ENCODE measurements at places on chromosomes 12 and 14. TPM values are rescaled to one million over a fixed set of nuclear protein-coding genes. Genes with fewer than 3 reads are reported as not detected.

Gene LGALS3
- total RNA-seq, result 932 TPM

Gene C14orf93
- 6.4 TPM for total RNA-seq

Gene ARPC3
- total RNA-seq, result 601 TPM

Gene MANSC4
- total RNA-seq, result not detected

Gene GDF3
- not detected for total RNA-seq

Gene LRP1-AS
- total RNA-seq, result not detected

Gene USP44
- under 0.01 TPM for total RNA-seq

Gene PARPBP
- total RNA-seq, result 1.1 TPM

Gene PLEKHD1
- total RNA-seq, result not detected

Gene KRT73
- total RNA-seq, result not detected

Gene FOXA1
- not detected for total RNA-seq

Gene IKZF4
- total RNA-seq, result 2.6 TPM

Gene RTN1
- 0.12 TPM for total RNA-seq

Gene KRT4
- total RNA-seq, result not detected

Gene PTPRQ
- 0.10 TPM for total RNA-seq

Gene SLC2A14
- not detected for total RNA-seq

Gene KRT86
- not detected for total RNA-seq

Gene COCH
- 0.20 TPM for total RNA-seq

Gene SRRM4
- not detected for total RNA-seq

Gene TMCC3
- 0.73 TPM for total RNA-seq

Gene YAF2
- total RNA-seq, result 9.0 TPM

Gene STAC3
- 0.20 TPM for total RNA-seq

Gene TSPAN8
- 0.59 TPM for total RNA-seq

Gene TBX5
- 1.2 TPM for total RNA-seq

Gene IFNG
- not detected for total RNA-seq

Gene CISTR
- total RNA-seq, result not detected

Gene CATSPERB
- total RNA-seq, result not detected

Gene TRIM9
- 5.3 TPM for total RNA-seq

Gene TOMM20L
- total RNA-seq, result not detected

Gene CDH24
- total RNA-seq, result 3.2 TPM

Gene KRT85
- not detected for total RNA-seq

Gene PPP4R4
- total RNA-seq, result not detected

Gene PPP1R36
- total RNA-seq, result 0.56 TPM

Gene TMEM30B
- not detected for total RNA-seq

Gene ASCL1
- total RNA-seq, result not detected

Gene SRP54
- total RNA-seq, result 53.8 TPM

Gene GLT8D2
- 79.5 TPM for total RNA-seq

Gene MFAP5
- 31.1 TPM for total RNA-seq

Gene ACSS3
- 10.2 TPM for total RNA-seq

Gene SOAT2
- total RNA-seq, result not detected

Gene NKX2-1
- not detected for total RNA-seq

Gene ZFYVE26
- 16.2 TPM for total RNA-seq

Gene DIO2
- 5.8 TPM for total RNA-seq

Gene AQP6
- total RNA-seq, result 0.37 TPM

Gene AMN
- total RNA-seq, result 0.12 TPM

Gene PLXNC1
- 5.5 TPM for total RNA-seq

Gene HOXC10
- total RNA-seq, result not detected

Gene MRPL42
- total RNA-seq, result 36.9 TPM
